Stimulated activated CD4-positive, alpha-beta T cell treated with anti-CD3 and anti-CD28 coated beads, Interleukin-1b, Interleukin-23, amount 100 ng/mL, for 1 hour (primary cell): ENCODE measurements at places on chromosomes 12 and 14.

DNA sequence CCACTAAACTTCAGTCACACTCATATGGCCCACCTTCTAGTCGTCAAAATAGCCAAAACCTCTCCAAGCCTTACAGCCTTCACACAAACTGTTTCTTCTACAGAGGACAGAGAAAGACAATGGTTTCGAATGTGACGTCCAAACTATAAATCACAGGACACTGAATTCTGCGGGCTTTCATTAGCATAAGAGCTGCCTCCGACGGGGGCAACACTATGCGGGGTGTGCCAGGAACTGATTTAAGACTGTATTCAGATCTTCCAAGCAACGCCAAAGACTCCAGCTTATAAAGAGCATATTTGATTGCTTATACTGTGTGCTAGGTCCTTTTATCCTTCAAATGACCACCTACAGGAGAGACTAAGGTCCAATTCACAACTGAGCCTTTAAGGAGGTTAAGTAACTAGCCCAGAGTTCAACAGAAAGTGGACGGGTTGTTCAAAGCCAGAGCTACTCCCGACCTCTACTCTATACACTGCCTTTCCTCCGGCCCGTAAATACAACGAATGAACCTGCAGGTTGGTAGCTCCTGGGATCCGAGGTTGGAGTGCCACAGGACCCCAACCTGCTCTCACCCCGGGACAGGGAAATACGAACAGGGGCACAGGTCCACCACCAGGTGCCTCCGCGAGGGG lies 575 bp downstream of the L2HGDH start:
- DNase-seq = no peak

DNA sequence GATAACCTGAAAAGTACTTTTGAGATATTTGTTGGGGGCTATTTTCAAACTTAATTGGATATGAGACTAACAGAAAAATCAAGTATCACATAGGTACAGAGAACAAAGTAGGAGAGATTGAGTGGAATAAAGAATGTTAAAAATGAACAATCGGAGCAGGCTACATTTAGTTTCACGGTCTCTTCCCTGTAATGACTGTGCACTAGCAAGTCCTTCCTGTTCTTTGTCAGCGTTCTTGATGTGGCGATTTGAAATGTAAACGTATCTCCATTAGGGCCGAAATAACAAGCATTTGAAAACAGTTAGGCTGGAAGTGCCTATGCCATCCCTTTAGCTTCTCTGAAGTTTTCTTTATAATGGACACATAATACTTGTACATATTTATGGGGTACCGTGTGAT lies 31.0 kb downstream of the SLC25A29 start:
- DNase-seq = no peak

DNA sequence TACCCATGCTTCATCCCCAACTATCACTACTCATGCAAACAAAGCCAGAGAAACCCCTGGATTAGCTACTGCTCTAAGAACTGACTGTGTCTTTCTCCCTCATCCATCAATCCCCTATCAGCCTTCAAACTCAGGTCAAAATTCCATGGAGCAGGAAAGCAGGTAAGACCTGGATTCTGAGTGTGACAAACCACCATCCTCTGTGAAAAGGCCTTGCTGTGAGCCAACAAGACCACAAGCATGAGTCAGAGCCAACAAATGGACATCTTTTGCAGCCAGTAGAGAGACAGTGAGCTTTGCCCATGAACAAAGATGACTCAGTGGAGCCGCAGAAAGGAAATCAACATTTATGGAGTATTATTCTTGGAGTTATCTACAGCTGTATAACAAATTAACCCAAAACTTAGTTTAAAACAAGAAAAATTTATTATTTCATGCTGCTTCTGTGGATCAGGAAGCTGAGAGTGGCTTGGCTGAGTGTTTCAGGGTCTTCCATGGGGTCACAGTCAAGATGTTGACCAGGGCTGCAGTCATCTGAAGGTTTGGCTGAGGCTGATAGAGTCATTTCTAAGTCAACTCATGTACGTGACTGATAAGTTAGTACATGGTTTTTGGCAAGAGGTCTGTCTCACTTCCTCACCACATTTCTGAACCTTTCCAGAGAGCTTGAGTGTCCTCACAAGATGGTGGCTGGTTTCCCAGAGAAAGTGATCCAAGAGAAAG lies 61.1 kb downstream of the PITPNM2 start:
- DNase-seq = no peak

DNA sequence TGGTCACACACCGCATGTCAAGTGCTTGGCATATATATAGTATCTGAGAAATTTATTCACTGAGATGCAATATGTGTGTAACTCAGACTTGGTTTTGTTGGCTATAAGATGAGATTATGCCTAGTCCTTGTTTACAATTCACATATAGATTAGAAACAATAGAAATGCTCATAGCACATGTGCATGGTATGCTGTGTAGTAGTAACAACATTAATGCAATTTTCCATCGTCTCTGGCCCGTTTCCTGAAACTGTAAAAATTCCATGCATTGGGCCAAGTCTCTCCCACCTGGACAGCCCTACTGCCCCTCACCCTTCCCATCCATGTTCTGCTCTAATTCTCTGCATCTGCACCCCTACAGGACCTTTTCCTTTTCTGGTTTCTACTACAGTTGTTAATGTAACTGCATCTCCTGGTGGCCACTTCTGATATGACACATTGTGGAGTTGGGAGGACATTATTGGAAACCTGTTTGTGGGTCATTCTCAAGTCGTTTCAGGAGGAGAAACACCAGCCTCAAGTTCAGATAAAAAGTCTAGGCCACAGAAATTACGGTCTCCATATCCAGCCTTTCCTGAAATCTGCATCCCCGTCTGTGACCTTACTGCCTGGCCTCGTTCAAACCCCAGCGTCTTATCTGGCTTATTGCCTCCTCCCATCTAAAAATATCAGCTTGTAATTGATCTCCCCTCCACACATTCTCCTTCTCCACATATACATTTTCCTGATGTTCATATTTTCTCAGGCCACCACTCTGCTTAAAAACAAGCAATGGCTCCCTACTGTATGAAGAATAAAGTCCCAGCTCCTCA lies 37.5 kb downstream of the EMP1 start:
- no peak for DNase-seq

GRCh38 chr12:14769969-14770495 lies 33.2 kb downstream of the WBP11 start:
- peak; percentile 76 for DNase-seq

- DNase-seq = no peak
Measured at GRCh38 chr14:61322799-61323290, 1.5 kb downstream of the PRKCH start.

DNA sequence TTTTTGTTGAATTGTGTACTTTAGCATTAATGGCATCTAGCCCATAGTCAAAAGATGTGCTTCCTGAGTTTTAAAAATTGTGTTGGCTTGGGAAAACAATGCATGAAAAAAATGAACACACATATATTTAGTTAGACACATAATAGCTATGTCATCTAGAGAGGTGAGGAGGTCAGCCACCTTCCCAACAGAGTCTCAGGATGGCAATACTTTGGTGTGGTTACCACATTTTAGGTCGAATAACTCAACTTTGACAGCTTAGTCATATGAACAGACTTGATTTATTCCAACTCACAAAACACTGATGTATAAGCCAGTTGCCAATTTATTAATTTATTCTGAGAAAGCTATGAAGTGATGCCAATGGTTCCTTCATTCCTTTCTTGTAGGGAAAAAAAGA lies 114.0 kb downstream of the ETNK1 start:
- DNase-seq = no peak

DNA sequence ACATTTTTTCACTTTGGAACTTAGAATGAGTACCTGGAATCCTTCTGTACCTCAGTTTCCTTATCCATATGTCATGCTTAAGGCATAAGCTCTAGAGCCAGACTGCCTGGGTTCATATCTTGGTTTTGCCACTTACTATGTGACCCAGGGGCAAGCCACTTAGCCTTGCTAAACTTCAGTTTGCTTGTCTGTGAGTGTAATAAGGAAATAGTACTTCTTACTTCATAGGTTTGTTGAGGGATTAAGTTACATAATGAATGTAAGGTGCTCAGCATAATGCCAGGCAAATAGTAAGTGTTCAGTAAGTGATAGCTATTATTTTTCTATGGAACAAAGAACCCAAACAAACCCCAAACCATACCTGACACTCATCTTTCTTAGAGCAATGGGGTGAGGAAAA lies 225.1 kb downstream of the BCAT1 start:
- DNase-seq = no peak

- no peak for DNase-seq
Measured at GRCh38 chr14:63730659-63731058, 2.8 kb upstream of the SGPP1 start.

- no peak for DNase-seq
Measured at GRCh38 chr12:11015775-11016430, 6.5 kb downstream of the TAS2R19 start.

- DNase-seq = no peak
Measured at GRCh38 chr14:77426396-77426795, 3.1 kb upstream of the NOXRED1 start.

- no peak for DNase-seq
Measured at GRCh38 chr14:68477110-68477455, 315.8 kb downstream of the ZFP36L1 start.

DNA sequence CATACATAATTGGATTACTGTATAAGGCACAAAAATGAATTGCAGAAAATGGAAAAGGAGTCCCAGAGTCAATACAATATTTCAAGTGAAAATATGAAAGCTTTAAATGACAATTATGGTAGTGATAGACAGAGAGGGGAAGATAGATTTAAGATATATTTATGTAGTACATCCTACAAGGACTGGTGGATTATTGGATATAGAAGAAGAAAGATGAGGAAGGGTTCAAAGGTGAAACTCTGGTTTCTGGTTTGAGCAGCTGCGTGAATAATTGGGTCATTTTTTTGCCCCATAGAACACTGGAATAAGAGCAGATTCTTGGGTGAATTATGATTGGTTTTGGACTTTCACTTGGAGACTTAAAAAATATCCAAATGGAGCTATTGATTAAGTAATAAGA lies 19.4 kb downstream of the PIK3C2G start:
- DNase-seq = no peak
